ENCODE measurements at places on chromosomes 11 and 22.

DNA sequence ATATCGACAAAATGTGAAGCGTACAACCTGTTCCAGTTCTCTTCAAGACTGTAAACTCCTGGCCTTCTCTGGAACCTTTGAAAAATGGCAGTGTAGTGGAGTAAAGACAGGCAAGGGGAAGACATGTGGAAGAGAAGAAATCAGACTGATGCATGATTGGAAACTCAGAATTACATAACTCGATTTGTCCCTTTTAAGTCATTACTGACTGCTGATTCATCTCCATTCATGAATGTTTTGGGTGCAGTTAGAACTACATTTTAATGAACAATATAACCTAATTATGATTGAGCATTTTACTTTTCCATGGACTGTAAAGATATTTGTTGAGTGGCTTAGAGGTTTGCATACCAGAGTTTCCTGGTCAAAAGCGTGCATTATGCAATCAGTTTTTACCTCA, 32.9 kb downstream of the FAT3 start:
- DNase-seq, result no peak

DNA sequence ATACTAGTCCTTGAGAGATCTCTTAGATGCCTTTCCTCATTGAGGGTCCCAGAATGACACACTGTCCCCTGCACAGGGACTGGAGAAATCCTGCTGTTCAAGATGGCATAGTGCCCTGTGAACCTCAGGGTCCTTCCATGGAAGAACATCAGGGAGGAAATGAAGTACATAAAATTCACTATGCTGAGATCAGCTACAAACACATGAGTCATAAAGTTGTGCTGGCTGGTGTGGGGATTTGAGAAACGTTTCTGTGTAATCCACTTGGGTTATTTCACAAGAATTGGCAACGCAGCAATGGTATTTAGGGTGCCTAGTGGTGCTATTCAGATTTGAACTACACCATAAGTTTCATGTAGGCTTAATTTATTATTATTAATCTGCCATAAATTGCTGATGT, 174.4 kb downstream of the MAML2 start:
- DNase-seq, result no peak

DNA sequence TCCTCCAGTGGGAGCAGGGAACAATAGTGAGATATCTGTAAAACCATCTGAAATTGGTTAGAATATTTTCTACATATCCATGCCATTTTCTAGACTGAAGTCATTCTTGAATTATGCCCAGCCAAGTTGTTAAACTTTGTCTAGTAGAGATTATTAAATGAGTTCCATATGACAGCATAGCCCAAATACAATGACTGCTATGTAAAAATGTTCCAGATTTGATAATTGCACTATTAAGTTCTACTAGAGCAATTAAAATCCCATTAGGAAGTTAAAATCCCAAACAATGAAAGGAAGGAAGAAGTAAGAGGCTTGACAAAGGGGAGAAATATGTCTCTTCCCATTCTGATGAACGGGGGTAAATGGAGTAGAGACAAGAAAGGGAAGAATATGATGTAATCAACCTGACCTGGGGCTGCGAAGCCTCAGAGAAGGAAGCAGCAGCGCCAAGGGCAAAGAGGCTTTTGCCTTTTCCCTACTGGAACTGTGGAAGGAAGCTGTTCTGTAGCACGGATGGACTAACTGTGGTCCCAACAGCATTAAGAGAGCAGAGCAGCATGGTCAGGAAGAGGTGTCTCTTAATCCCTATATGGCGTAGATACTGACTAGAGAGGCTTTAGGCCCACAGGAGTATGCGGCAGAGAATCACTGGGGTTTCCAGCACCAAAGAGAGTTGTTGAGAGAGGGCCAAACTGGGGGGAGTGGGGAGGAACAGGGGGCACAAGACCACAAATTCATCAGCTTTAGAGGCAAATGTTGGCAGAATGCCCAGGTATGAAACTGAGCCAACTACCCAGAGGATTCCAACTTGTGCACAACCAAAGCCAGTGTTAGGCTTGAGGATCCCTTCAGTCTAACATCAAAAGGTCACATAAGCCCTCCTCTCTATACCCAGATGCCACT, 26.7 kb downstream of the RRP8 start:
- no peak for DNase-seq

- DNase-seq, result no peak
These were observed 75.8 kb downstream of the MORC2 start for GRCh38 chr22:30892731-30893221.

DNA sequence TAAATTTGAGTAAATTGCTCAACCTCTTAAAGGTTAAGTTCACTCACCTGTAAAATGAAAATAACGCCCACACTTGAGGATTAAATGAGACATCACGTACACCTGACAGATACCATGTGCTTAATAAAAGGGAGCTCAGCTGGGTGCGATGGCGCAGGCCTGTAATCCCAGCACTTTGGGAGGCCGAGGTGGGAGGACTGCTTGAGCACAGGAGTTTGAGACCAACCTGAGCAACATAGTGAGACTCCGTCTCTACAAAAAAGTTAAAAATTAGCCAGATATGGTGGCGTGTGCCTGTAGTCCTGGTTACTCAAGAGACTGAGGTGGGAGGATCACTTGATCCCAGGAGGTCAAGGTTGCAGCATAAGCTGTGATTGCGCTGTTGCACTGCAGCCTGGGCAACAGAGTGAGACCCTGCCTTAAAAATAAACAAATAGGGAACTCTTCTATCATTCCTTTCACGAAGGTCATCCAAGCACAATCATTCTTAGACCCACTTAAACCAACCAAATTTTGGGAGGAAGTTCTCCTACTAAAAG, 134.1 kb downstream of the BBOX1 start:
- DNase-seq, result no peak

DNA sequence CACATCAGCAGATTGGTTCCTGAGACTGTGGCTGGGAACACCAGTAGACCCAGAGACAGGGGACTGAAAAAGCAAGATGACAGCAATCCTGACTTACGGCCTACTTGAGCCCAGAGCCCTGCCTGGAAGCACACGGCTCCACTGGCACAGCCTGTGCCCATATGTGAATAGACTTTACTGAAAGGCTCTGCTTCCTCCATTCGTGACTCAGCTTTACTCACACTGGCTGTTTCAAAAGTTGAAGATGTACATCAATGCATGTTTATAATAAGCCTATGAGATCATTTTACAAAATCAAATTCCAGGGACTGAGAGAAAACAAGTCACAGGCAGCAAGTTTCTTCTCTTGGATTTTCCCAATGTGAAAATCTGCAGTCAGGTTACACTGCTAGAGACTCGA, 134.6 kb upstream of the TEAD1 start:
- DNase-seq, result no peak

DNA sequence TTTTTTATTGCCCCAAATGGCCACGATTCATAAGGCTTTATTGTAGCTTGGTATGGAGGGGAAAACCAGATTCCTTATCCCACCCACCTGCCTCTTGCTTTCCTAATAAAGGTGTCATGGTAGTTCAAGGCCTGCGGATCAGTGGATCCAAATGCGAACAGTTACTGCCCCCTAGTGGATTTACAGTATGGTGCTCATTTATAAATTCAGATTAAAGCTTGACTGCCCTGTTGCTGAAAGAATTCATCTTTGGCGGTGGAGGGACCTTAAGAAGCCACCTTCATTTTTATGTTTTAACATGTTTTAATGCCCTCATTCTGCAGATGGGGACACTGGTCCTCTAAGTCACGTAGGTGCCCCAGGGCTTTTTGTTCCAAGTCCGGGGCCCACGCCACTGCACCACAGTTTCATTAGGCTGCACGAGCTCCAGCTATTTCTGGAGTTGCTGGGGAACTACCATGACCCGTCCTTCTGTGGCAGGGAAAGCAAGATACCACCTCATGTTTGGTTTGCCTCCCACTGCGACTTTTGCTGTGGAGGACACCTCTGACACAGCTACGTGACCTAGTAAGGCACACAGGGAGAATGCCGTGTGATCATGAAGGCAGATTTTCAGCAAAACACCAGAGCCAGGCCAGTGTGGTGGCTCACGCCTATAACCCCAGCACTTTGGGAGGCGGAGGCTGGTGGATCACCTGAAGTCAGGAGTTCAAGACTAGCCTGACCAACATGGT, 15.6 kb upstream of the INCENP start:
- no peak for DNase-seq

DNA sequence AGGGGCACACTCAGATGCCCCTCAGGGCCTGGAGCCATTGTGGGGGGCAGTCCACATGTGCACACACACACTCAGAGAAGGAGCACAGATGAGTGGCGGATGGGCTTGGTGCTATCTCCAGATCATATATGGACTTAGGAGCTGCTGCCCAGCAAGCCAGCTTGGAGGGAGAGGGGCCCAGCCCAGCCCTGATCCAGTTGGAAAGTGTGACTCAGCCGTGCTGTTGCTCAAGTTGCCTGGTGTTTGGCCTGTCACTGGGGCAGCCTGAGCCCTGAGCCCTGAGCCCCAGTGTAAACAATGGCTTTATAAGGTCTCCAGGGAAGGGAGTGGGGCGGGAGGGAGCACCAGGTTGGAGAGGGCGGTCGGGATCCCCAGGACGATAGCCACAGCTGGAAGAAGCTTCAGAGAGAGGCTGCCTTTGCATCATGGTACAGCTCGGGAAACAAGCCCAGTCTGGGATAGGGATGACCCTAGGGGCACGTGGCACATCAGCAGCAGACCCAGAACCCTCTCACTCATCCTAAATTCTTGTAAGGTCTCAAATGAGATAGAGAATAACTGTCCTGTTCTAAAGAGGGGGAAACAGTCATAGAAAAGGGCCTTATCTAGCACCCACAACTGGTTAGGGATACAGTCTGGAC, 4.8 kb downstream of the SELENOM start:
- DNase-seq, result no peak

- no peak for DNase-seq
These were observed 548.0 kb downstream of the ETS1 start for GRCh38 chr11:128039140-128040021.

GRCh38 chr11:36292311-36292722, 3.1 kb upstream of the COMMD9 start:
- no peak for DNase-seq

GRCh38 chr11:102546923-102547471, 16.4 kb upstream of the MMP7 start:
- DNase-seq, result no peak

DNA sequence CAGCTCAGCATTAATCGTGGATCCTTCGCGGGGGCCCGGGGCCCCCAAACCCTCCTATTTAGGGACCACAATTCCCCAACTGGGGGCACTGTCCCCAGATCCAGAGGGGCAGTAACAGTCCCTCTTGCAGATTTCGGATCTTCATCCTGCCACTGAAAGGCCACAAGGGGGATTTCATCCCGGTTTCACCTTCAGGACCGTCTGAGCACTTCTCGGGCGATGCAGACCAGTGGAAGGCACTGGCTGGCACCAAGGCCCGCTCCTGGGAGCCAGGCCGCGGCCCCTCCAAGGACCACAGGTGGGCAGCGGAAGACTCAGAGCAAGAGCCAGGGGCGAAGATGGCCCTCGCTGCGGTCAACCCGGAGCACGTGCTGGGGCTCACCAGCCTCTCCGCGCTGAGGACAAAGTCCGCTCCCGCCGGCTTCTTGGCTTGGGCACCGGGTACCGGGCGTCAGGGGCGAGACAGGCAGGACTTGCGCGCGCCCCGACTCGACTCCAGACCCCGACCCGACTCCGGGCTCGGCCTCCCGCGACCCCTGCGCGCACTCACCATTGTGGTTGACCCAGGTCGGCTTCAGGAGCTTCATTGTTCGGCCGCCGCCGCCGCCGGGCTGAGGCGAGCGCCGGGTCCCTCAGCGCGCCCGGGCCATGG, 517 bp downstream of the HIRA start:
- DNase-seq, result peak; percentile 77

DNA sequence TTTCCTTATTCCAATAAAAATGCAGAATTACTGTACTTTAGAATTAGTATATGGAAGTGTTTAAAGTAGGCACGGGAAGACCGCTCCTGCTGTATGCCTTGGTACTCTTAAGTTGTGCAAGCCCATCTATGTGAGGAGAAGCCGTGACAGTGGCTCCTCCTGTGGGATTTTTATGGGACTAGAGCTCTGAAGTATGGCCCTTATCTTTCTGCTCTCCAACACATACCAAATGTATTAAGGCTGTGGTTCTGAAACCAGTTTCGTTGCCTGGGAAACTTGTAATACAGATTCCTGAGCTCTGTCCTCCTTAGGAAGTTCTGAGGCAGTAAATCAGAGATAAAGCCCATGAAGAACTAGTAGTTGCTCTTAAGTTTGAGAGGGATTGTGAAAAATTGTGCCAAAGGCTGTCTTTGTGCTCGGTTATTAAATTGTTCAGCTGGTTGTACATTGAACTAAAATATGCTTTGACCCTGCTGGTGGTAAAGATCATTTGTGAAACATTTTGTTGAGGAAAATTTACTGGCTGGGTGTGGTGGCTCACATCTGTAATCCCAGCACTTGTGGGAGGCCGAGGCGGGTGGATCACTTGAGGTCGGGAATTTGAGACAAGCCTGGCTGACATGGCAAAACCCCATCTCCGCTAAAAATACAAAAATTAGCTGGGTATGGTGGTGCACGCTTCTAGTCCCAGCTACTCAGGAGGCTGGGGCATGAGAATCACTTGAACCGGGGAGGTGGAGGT, 29.3 kb downstream of the RTN3 start:
- DNase-seq, result no peak

- no peak for DNase-seq
These were observed 43.8 kb downstream of the CELF1 start for GRCh38 chr11:47509077-47509536.

GRCh38 chr11:74819400-74819799, 70.8 kb downstream of the RNF169 start:
- no peak for DNase-seq

DNA sequence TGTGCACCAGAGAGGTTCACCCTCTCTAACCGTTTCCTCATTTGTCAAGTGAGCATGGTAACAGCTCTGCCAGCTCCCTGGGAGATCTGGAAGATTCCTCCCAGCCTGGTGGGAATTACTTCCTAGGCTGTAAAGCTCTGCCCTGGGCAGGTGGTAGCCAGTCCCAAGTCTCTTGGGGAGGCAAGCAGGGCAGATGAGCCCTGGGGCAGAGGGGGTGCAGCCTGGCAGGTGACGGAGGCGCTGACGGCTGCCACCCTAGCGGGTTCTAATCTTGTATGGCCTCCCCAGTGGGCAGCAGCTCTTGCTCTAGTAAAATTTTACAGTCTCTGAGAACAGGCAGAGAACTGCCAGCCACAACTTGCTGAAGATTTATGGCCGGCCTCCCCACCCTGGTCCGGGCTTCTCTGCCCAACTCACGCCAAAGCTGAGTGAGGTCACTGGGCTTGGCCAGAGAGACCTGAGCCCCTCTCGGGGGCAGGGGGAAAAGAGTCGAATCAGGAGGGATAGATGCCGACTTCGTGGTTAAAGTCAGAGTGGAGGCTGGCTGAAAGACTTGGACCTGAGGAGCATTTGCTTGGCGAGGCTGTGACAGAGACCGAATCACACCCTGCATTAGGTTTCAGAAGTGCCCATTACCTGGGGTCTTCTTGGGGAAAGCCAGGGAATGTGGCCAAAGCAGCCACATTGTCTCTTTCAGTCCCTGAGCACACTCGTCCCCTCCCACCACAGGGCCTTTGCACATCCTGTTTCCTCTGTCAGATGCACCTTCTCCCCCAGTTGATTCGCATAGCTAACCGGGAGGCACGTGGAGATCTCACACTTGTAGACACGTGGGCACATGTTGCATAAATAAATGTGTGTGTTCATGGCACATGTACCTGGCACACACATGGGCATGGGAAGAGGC, 188.2 kb downstream of the MN1 start:
- no peak for DNase-seq

- no peak for DNase-seq
These were observed 19.6 kb downstream of the RPL3 start for GRCh38 chr22:39299829-39300178.

- no peak for DNase-seq
These were observed 60.1 kb downstream of the SOX6 start for GRCh38 chr11:16296273-16296672.
